CD8-positive, alpha-beta memory T cell (primary cell): ENCODE measurements at places on chromosomes 4 and X.

DNA sequence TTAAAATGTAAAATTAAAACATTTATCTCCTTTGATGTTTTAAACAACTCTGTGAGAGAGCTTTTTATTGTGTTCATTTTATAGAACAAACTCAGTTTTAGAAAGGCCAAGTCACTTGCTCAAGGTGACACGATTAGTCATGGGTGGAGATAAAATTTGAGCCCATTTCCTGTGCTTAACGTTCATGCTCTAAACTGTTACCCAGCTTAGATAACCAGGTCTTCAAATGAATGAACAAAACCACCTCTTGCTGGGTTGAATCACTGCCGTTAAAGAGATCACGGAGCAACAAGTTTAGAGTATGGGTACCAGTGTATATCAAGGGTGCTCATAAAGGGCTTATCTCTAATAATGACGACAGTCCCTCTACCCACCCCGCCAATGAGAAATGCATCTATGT lies 10.2 kb upstream of the CASK start:
- no peak for DNase-seq

DNA sequence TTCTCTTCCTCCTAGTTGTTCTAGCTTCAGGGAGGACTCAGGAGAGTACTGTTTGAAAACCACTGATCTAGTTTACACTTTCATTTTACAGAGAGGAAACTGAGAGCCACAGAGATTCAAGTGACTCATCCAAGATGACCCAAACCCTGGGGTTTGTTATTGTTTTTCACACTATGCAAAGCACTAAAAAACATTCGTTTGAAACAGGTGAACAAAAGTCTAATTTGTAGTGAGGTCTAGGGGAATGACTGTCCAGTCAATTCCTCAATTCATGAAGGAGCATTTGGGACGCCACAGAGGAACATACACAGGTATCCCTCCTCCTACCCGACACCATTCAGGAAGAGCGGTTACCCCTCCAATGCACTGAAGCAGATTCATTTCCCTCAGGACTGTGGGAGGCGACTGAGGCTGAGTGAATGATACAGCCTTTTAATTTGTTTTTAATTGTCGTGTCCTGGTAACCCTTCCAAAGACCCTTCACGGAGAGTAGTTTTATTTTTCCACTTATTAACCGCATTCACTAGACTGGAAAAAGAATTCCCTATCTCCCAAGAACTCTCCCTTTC lies 30.3 kb downstream of the TLR10 start:
- no peak for DNase-seq

- DNase-seq = no peak
Measured at GRCh38 chrX:81308086-81308829, 106.4 kb downstream of the SH3BGRL start.

- DNase-seq = peak; percentile 25
Measured at GRCh38 chr4:89434364-89434988, 126.9 kb upstream of the GPRIN3 start.

DNA sequence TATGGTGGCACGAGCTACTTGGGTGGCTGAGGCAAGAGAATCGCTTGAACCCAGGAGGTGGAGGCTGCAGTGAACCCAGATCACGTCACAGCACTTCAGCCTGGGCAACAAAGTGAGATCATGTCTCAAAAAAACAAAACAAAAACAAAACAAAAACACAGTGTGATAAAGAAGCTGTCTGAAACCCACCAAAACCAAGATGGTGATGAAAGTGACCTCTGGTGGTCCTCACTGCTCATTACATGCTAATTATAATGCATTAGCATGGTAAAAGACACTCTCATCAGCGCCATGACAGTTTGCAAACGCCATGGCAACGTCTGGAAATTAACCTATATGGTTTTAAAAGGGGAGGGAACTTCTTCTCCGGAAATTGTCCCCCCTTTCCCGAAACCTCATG lies 29.4 kb upstream of the OPHN1 start:
- peak; percentile 13 for DNase-seq

DNA sequence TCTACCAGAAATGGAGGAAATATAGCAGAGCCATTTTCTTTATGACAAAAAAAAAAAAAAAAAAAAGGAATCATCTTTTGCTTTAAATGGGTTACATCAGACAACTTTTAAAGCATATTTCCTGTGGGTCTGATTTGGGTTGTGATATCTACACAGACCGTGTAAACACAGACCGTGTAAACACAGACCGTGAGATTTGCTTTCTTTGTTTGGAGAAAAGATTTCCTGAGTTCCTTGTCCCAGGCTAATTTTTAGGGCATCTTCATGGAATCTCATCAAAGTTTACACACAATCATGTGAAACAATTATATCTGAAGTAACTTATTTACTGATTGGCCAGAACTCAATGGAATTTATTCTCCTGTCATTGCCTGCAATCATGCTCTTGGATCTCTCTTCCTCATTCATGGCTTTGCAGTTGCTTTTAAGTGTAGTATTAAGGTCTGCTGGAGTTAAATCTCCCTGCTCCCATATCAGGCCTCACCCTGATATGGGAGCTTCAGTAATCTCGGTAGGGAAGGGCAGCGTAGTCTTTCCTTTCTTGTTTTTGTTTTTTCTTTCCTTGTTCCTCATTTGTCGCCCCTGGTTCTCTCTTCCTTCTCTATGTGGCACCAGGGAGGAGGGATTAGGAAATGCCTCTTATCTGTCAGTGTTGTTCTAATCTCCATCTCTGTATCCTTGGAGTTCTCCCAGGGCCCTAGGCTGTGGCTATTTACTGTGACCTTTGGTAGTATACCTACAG lies 248.6 kb upstream of the JADE1 start:
- DNase-seq = no peak

DNA sequence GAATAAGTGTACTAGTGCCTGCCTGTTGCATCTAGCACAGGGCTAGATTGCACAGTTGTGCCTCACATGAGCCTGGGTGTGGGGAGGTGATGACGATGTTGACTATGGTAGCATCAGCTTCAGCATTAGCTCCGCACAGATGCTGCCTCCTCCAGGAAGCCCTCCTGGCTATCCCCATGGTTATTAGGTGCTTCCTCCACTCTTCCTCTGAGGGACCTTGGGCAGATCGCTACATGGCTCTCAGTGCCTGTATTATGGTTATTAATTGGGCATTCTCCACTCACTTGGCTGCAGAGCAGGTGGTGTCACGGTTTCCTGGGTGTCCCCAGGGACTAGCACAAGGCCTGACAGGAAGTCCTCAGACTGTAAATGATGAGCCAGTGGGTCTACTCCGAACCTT lies 325.6 kb downstream of the ARHGAP10 start:
- DNase-seq = no peak

GRCh38 chr4:187726485-187726884 lies 269.1 kb upstream of the ZFP42 start:
- DNase-seq = no peak

DNA sequence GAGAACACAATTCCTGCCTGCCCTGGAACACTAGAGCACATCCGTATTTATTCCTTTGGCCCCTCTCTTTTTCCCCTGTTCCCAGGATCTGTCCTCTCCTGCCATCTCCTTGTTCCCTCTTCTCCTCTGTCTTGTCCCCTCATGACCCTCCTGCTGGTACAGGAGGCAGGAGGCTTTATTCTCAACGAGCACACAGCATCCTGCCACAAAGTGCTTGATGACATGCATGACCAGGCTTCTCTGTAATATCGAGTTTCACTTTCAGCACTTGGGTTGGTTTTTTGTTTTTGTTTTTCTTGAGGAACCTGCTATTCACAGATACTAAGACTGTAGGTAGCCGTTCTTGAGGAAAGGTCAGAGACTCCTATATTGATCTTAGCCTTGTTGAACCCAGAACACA lies 35.3 kb downstream of the NALF2 start:
- no peak for DNase-seq

- no peak for DNase-seq
Measured at GRCh38 chrX:47814851-47815250, 21.9 kb upstream of the ZNF81 start.

GRCh38 chrX:121407627-121408026 lies 360.2 kb downstream of the GLUD2 start:
- DNase-seq = no peak
